Foreskin keratinocyte (primary cell): ENCODE measurements at places on chromosomes 3 and 15. TPM values are rescaled to one million over a fixed set of nuclear protein-coding genes. Genes with fewer than 3 reads are reported as not detected.

SLC38A3 gene
- total RNA-seq, result not detected in 2 replicates

CACNA2D2 gene
- total RNA-seq, result 0.04 TPM in 1 of 2 replicates, not detected in the other

GRCh38 chr15:69145149-69145693 is 15.2 kb upstream of the GLCE start:
- no peak for DNase-seq

HDAC11 gene
- 13.3 and 13.5 TPM in 2 replicates for total RNA-seq

TRPM1 gene
- not detected in 2 replicates for total RNA-seq

GRCh38 chr3:127546970-127547733 is 43.4 kb downstream of the TPRA1 start:
- DNase-seq, result no peak

DNA sequence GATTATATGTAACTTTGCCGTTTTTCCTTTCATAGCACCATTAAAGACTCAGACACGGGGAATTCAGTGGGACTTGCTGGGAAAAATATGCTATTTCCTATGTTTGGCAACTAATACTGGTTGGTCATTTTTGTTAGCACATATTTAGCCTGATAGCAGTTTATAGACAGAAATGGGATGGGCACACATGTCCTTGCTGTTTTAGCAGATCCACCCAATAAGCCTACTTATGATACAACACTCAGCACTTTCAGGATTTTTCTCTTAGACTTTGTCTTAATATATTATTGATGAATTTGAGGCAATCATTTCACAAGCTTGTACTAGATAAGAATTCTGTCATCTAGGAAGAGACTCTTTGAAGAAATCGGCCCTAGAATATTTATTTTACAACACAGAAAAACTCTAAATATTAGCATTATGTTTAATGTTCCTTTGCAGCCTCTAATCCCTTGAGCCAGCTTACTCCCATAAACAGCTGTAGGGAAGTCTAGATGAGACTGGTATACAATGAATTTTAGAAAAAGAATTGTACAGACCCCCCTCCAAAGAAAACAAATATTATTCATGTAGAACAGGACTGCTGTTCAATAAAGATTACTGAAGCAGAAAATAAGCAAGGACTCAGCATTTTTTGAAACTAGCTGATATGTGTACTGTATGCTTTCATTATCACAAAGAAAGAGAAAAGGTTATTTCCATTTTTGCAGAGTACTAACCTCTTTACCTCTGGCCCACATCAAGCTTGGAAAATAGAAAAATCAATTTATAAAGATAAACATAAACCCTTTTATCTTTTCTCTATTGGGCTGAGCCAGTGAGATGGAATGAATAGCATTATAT is 656.8 kb upstream of the SGO1 start:
- no peak for DNase-seq

C2CD4A gene
- total RNA-seq, result not detected in 2 replicates

DNA sequence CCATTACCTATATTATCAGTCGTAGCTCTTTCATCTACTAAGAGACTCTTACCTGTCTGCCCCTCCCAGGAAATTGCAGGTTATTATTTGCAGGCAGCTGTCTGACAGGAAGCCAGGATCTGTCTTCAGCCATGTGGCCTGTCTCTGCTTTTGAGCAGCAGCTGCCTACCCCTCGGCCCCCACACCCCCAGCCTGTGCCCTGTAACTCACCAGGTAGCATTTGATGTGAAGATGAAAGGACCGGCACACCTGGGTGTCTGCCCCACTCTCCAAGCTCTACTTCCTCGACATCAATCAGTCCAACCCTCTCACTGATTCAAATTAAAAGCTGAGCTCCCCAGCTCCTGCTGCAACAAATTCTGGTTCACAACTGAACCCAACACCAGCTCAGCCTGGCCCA is 197.2 kb upstream of the CTNNB1 start:
- DNase-seq, result no peak
